HFF-Myc (cell line): ENCODE measurements at places on chromosomes 4 and X.
A peak's percentile ranks its signal among the peaks of the same experiment; 100 is the strongest.

DNA sequence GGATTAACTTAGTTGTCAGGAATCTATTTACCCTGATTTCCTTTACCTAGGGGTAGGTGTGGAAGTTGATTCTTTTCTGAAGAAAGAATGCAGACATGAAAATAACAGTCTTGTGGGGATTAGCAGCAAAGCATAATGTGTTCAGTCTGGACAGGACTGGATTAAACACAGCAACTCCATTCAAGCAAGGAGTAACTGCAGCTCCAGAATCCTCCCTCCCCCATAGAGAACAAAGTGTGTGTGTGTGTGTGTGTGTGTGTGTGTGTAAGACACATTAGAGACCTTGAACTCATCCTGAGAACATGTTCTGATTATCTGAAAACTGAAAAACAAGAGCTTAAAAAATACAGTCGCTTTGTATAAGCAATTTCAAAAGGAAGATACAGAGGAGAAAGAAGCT is 9.3 kb downstream of the C4orf54 start:
- DNase-seq = no peak

GRCh38 chr4:134282680-134283079 is 81.1 kb upstream of the PABPC4L start:
- no peak for DNase-seq

GRCh38 chrX:141879616-141880015 is 24.1 kb upstream of the MAGEC1 start:
- no peak for DNase-seq

DNA sequence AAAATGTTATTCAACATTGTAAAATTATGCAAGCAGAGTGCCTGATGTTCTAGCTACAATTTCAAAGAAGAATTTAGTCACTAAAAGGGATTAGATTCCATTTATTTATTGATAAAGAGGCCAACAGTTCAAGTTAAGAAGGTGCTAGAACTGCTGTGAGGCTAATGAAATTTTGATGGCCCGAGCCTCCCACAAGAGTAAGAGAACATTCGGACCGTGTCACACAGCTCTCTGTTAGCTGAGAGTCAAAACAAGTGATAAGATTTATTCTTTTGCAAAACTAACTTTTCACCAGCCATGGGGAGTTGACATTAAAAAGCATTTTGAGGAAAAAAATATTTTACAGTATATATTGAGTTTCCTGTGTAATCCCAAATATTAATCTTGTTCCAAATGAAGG is 106.8 kb downstream of the TENM3 start:
- no peak for DNase-seq

DNA sequence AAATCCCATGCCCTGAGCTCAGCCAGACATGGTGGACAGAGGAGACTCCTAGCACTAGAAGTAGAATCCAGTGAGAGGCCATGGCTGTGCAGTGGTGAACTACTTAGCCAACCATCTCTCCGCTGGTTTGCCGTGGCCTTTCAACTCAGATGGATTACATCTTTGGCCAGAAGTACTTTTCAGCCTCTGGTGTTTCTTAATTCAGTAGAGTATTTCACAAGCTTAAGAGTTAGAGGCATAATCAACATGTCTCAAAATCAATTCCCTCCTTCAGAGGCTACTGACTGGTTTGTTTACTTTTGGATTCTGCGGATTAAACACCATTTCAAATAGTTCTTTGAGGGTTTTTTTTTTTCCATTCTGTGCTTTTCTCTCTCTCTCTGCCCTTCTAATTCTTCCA is 91.1 kb upstream of the PGRMC2 start:
- DNase-seq = no peak

DNA sequence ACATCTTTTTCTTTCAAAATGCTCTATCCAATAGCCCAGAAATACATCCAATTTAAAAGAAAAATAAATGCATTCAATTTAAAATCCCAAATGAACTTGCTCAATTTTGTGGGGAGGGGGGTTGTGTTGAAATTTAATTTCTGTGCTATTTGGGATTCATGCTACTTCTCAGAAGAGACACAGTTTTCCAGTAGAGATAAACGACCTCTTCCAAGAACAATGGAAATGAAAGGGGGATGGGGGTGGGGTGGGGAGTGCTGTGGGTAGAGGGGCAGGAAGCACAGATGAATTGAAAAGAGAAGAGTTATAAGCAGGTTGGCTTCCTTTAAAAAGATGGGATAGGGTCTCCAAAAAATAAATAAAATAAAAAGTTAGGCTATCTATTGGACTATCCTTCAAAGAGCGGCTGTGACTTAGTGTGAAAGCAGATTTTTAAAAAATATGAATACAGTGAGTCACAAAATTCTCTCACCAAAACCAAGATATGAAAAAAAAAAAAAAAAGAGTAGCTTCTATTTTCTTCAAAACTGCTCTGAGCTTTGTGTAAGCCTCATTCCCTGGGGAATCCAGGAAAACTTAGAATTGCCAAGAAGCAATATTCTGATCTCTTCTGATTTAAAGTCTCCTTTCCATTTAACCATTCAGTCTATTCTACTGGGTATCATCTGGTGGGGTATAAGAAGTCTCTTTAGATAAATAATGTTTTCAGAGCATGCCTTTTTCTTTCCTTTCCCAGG is 324.3 kb downstream of the PTTG2 start:
- DNase-seq = no peak

- DNase-seq = no peak
Measured at GRCh38 chr4:76306882-76307659, 538 bp downstream of the STBD1 start.

DNA sequence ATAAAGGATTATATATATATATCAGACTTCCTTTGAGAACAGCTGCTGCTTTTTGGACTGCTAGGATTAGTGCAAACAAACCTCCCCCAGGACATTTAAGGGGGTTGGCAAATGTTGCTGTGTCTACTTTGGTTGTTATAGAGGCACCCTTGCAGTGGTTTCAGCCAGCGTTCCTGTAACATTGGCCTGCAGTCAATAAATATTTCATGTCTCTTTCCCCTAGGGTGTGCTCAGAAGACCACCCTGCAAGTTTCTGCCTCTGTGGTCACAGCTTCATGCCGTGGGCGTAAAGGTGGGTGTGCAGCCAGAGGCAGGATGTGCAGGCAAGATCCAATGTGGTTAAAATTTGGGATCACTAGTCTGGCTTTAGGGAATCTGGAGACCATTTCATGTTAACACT is 28.9 kb downstream of the FGF5 start:
- DNase-seq = no peak

DNA sequence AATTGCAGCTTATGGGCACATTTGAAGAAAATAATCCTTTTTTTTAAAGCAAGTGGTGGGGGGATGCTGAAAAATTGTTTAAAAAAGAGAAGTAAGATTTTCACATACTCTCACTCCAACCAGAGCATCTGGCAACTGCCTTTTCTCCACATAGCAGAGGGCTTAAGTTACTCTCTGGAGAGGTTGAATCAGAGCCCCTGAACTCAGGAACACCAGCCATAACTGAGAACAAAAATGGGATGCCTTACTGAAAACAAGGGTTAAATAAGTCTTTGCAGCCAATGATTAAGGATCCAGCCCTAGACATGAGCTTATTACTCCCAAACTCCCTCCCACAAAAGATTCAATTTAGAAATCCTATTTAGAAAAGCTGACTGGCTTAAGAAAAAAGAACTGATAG is 27.5 kb downstream of the CASK start:
- no peak for DNase-seq

DNA sequence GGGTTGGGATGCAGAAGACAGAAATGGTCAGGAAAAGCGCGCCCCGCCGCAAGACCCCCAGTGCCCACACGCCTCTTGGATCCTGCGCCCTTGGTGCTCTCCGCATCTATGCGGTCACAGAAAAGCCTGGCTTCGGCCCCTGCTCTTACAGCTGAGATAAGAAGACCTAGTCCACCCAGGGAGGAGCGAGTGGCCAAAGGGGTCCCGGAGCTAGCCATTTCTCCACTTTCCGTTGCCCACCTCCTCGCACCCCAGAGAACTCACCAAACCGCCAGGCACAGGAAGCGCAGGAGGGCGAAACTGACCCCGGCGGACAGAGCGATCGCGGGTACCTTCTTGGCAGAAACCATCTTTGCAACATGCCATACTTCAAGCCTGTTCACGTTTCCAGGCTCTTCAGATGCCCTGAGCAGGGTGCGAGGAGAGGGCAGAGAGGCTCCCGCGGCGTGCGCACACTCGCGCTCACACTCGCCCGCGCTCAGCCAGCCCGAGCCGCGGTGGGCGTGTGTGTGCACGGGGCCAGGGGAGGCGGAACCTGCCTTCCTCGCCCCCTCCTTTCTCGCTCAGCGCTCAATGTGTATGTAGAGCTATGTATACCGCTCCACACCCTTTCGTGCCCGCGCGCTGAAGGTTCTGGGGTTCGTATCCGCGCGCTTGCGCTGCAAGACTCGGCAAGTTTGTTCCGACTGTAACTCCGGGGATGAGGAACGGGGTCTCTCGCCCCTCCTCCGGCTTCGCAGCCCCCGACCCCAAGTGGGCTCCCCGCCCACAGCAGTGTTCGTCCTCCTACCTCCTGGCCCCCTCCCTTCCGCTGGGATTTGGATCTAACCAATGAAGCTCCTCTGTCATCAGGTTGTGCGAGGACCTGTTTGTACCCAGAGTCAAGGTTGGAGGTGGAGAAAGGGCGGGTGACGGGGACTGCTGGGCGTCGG is at the start of gene GABRA4:
Gene GABRA4, minus strand, starts transcription at position 507 of the 932 bp plus-strand sequence. Its CDS starts 157 bp downstream, at position 350.
- DNase-seq = no peak

DNA sequence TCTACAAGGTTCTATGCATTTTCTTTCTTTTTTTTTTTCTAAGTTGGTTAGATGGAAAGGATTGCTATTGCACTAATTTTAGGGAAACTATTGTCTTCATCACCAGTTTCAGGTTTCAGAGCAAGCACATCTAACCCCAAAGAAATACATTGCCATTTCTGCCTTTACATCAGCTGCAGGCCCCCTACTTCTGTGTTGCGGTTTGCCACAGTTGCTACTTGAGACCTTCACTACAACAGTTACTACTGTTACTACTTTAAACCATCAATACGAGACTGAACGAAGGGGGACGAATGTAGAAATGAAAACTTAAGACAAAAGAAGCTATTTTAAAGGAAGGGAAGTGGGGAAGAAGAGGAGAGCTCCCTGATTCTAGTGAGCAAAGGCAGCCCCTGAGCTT is 256.7 kb upstream of the LCORL start:
- DNase-seq = no peak

DNA sequence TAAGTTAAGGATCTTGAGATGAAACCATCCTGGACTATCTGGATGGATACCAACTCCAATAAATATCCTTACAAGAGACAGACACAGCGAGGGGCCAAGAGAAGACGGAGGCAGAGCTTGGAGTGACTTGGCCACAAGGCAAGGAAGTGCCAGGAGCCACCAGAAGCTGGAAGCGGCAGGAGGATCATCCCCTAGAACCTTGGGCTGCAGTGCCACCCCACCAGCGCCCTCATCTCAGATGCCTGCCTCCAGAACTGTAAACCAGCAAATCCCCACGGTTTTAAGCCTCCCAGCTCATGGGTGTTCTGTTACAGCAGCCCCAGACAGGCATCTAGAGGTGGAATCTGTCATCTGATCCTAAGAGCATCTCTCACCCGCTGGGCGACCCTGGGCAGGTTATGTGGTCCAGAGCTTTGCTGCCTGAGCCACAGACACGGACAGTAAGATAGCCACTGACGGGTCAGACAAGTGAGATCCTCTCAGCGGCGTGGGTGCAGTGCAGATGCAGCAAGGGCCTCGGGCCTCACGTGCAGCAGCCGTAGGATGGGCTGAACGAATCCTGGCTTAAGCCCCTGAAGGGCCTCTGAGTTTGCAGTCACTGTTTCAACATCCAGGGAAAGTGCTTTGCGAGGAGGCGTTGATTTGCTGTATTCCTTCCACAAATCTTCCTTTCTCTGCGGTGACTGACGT is 25.1 kb upstream of the MXD4 start:
- DNase-seq = no peak

DNA sequence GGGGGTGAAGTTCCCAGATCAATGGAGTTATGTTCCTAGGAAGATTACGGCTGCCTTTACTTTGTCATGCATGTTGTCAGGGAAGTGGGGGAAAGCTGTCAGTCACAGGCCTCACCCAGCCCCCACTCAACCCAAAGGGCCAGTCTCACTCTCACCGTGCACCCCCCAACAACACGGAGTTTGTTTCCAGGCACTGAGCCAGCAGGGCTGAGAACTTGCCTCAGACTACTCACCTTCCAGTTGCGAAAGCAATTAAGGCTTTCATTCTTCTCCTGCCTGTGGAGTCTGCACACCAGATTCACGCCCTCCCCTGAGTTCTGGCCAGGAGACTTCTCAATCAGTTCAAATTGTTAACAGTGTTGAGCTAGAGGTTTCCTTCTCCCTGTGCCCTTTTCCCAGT is 114.3 kb downstream of the SH3BGRL start:
- DNase-seq = no peak

GRCh38 chr4:185573651-185574199 is 38.4 kb upstream of the PDLIM3 start:
- peak; percentile 84 for DNase-seq

DNA sequence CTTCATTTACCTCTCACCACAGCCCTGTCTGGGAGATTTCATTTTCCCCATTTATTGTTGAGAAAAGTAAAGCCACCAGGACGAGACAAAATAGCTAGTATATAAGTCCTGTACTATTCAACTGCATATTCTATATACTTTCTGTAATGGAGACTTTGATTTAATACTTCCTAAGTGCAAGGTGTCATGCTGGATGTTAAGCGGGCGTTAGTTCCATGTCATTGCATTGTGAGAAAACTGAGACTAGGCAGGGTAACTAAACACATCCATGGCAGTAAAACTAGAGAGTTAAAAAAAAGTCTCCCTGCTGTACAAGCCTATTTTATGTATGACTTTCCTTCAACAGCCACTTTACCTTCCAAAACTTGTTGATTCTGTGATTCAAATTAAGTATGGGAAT is 969.6 kb downstream of the STIM2 start:
- DNase-seq = no peak

DNA sequence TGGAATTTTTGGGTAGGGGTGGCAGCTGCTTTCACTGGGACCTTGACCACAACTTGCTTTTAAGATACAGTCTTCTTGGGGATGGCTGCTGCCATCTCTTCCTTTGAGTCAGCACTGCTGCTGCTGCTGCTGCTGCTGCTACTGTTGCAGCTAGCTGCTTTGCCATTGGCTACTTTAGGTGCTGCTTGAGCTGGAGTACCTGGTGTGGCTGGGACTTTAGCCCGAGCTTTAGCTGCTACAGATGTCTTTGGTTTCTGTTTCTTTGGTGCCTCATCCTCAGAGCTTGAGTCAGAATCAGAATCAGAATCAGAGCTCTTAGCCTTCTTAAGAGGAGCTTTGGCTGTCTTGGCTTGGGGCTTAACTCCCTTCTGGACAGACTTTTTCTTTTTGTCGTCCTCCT is 52.2 kb downstream of the FAM9B start:
- DNase-seq = no peak

DNA sequence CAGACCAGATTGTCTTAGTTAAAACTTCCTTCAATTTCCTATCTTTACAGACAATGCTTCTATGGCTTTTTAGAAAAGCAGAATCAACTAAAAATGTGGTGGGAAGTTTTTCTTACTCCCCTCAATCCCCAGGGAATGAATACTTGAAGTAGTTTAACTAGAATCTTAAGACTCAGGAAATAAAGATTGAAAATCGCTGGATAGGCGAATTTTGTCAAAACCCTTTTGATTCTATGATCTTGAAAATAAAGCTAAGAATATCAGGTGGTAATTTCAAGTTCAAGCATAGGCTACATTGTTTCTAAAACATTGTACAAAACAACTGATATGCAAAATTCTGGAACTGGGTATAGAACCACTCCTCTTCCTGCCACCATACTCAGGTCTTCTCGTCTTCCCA is 276.5 kb upstream of the GK2 start:
- no peak for DNase-seq
